ENCODE measurements at places on chromosomes 5 and 9. TPM values are rescaled to one million over a fixed set of nuclear protein-coding genes. Genes with fewer than 3 reads are reported as not detected.

SOX30 gene
- total RNA-seq: 0.18 TPM

PCDHGA5 gene
- 14.3 TPM for total RNA-seq

DOCK2 gene
- total RNA-seq: 5.8 TPM

TMOD1 gene
- total RNA-seq: 5.4 TPM

PHF19 gene
- 20.5 TPM for total RNA-seq

SERF1A gene
- total RNA-seq: 23.0 TPM
